ENCODE measurements at places on chromosomes 7 and 10.

- no peak for DNase-seq
Measured at GRCh38 chr7:152462995-152463708, 27.3 kb upstream of the KMT2C start.

DNA sequence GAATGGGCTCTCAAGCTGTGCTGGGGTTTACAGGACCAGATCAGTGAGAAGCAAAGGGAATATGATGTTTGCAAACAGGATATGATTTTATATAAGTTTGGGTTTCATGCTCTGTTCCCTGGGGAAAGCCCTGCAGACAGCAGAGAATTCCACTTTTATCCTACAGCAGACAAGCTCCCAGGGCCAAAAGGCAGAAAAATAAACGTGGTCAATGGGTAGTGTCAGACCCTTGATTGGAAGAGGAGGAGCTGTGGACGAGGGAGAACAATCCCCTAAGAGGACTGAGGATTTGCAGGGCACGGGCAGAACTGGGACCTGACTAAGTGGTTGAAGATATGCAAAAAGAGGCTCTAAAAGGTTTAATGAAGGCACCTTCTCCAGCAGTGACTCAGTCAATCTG is 275.3 kb downstream of the HDAC9 start:
- DNase-seq = no peak

DNA sequence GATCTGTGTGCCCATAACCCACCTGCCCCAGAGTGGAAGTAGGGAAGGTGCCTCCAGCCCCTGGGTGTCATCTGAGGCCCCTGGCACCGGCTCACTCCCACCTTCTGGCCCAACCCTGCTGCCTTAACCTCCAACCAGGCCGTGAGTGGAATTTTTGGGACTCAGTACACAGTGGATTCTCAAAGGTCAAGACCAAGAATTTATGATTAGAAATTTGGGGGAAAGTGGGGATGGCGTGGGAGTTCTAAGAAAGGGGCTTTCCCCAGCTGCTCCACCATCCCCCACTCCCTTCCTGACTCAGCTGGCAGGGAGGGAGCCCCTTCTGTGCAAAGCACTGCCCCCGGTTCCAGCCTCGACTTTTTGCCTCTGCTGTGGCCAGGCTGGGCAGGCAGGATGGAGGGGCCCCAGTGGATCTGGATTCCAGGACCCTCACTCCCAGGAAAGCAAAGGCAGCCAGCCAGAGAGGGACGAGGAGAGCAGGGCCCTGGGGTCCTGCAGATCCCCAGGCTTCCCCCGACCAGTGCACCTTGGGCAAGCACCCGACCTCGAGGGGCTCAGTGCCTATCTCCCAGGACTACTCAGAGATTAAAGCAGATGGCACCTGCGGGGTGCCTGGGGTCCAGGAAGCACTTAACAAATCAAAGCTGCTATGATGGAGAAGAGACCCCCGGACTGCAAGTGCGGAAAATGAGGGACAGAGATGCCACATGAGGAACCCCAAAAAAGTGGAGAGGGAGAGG is 12.8 kb downstream of the SPOCK2 start:
- no peak for DNase-seq

DNA sequence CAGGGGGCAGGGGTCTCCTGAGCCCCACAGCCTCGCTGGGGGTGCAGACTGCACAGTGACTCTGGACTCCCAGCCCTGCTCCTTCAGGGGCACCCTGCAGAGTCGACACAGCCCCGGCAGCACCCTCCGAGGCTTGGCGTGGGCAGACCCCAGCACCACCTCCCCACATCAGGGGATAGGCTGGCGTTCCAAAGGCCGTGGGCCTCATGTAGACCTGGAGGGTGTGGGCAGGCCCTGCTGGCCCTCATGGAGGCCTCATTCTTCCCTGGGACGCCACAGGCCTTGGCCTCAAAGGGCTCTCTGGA is 265.9 kb downstream of the ELFN1 start:
- DNase-seq = no peak

- peak; percentile 9 for DNase-seq
Measured at GRCh38 chr7:139680676-139681462, 96.9 kb downstream of the HIPK2 start.

DNA sequence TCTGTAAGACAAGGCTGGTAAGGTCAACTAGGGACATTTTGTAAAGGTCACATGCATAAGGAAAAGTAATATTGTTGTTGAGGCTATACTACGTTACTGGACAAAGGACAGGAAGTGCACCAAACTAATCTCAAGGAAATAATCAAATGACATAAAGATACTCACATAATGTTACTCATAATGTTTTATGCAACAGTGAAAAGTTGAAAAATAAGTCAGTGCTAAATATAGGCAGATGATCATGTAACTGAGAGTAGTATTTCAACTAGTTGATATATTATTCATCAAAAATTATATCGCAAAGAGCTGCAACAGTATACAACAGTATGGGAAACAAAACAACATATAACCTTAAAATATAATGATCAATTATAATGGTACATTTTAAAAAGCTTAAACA is 215.7 kb downstream of the PTN start:
- DNase-seq = no peak

- DNase-seq = no peak
Measured at GRCh38 chr7:96548664-96549063, 161.0 kb downstream of the SEM1 start.

GRCh38 chr7:4783762-4784351 is 8.4 kb downstream of the AP5Z1 start:
- no peak for DNase-seq

GRCh38 chr7:27424749-27425148 is 182.1 kb downstream of the EVX1 start:
- no peak for DNase-seq

GRCh38 chr7:27746978-27747377 is 7.0 kb downstream of the TAX1BP1 start:
- no peak for DNase-seq

DNA sequence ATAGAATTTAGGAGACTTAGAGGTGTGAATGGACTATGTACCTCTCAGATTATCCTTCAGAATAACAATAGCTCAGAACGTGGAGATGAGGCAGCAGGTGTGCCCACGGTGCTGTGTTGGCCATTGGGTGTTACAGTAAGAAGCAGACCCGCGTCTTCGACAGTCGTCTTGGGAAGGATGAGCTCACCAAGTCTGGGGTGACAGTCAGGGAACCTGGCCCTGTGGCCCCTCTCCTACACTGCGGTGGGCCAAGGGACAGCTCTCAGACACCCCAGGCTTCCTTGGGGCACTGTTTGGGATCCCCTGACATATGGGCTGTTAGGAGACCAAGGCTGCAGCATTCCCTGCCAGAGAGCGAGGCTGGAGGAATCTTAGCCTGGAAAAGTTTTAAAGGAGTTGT is 88.5 kb downstream of the ACTR3B start:
- no peak for DNase-seq

- no peak for DNase-seq
Measured at GRCh38 chr7:130669085-130669700, 645 bp upstream of the COPG2 start.

DNA sequence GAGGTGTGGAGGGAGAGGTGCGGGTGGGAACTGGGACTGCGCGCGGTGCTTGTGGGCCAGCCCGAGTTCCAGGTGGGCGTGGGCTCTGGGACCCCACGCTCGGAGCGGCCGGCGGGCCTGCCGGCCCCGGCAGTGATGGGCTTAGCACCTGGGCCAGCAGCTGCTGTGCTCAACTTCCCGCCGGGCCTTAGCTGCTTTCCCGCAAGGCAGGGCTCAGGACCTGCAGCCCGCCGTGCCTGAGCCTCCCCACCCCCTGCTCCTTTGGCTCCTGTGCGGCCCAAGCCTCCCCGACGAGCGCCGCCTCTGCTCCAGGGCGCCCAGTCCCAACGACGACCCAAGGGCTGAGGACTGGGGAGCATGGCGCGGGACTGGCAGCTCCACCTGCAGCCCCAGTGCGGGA is 232.7 kb downstream of the FGFR2 start:
- DNase-seq = no peak

- DNase-seq = no peak
Measured at GRCh38 chr10:132320654-132321469, 11.1 kb upstream of the LRRC27 start.

- DNase-seq = no peak
Measured at GRCh38 chr10:50211670-50212069, 39.6 kb downstream of the ASAH2 start.

GRCh38 chr10:5595994-5596471 is 70.4 kb downstream of the ASB13 start:
- no peak for DNase-seq

GRCh38 chr10:122504610-122504950 is 43.2 kb downstream of the HTRA1 start:
- DNase-seq = no peak

DNA sequence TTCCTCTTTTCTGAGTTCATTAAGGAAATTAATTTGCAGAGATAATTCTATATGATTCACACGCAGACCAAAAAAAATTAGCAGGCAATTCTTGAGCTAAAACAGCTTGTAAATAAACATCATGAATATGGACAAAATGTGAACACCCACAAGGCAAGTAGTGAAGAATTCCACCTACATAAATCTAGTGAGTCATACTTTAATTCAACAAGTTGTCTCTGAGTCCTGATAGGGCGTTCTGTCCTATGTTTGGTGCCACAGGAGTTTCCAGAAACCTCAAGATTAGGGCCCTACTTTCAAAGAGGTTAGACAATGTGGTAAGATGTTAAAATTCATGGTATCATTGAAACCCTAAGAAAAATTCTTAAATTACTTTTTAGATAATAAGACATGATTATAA is 122.3 kb downstream of the SGMS1 start:
- no peak for DNase-seq

GRCh38 chr10:11884706-11885423 is 61.7 kb downstream of the PROSER2 start:
- DNase-seq = no peak

DNA sequence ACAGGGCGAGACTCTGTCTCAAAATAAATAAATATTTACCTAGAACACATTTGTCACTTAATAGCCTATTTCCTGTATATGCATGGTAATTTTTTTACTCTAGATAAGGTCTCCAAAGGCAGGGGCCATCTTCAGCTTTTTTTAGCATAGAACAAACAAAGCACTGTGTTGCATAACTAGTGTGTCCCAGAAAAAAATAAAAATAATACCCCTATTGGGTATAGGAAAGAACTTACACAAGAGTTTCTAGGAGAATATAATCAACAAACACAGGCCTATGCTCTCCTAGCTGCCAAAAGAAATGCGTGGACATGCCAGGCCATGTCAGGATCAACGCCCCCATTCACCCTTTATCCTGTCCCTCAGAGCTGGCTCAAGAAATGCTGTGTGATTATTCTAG is 103.6 kb downstream of the PARD3 start:
- no peak for DNase-seq

DNA sequence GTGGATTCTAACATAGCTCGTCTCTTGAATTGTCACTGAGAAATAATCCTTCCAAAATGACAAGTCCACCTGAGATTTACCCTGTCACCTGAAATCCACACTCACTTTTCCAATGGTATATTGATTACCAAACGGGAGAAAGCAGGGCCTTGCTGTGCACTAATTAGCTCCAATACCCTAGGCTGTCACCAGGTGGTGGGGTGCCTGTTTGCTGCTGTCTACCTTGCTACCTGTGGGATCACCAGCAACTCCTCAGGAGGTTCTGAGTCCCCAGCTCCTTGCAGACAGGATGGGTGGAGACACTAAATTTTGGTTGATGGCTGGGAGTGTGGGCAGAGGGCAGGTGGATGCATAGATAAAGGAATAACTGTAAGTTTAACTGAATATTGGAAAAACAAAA is 237.2 kb upstream of the ZNF32 start:
- DNase-seq = no peak

- no peak for DNase-seq
Measured at GRCh38 chr7:157792241-157793086, 455.7 kb downstream of the DNAJB6 start.

DNA sequence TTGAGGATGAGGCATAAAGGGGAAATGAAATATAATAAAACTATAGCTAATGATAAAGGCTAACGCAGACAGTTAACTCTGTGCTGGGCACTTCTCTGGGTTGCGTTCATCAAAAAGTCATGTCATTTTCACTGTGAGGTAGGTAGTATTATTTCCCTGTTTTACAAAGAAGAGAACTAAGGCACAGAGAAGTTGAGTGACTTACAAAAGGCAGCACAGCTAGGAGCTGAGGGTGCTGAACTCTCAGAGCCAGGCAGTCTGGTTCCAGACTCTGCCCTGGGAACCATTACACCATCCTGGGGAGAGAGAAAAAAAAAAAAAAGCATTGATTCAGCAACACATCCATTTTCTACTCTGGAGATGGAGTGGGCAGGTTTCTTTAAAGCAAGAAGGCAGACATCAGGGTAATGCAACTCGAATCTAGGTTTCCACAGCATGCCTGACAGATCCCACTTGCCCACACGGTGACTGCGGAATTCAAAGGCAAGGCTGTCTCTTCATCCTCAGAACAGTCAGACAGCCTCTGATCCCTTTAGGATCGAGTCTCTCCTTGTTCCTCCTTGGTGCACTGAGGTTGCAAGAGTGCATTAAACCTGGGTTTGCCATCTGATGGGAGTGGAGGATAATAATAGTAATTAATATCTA is 40.6 kb upstream of the ECHDC3 start:
- no peak for DNase-seq

GRCh38 chr7:146764458-146764857 is 647.9 kb downstream of the CNTNAP2 start:
- DNase-seq = no peak

GRCh38 chr7:123865517-123866117 is 20.6 kb downstream of the HYAL4 start:
- DNase-seq = peak; percentile 55

DNA sequence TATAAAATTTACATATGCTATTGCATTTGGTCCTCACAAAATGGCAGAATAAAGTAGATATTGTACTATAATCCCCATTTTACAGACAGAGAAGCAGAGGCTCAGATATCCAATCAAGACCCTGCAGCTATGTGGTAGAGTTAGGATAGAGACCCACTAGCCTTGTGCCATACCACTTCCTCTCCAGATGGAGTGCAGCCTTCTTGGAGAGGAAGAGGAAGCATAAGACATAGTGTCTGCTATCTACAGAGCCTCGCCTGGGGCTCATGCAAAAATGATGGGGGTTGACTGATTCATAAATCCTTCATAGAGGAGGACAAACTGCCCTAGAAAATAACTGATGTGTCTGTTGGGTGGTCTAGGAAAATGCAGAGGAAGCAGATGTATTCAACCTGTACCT is 447.3 kb downstream of the KCNMA1 start:
- no peak for DNase-seq

DNA sequence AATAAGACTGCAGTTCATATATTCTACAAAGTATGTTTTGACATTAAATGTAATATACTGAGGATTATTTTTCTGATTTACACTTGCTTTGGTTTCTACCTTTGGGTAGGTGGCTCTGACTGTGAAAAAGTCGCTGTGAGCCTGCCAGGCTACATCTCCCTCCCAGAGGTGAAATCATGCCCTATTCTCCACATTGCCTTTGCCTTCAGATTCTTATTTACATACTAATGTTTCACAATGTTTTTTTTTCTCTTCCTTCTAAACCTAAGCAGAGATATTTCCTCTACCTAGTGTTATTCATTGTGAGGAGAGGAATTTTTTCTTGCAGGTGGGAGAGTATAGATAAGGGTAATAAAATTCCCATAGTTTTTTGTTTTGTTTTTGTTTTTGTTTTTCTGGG is 111.5 kb upstream of the ANTXRL start:
- DNase-seq = no peak
